ENCODE measurements at places on chromosomes 5 and 9.

DNA sequence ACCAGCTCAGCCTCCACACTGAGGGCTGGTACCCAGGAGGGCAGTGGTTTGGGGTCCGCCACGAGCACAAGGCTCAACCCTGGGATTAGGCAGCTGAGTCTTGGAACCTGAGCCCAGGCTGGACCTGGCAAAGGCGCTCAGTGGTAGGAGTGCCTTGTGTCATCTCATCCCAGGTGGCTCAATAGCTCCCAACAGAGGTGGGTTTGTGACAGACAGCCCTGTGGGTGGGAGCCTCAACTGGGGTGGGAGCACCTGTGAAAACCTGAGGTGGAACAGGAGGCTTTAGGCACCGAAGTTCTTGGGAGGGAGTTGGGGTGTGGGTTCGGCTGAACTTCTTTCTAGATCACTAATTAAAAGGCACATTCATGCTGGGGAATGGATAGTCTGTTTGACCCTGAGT lies 35.2 kb upstream of the SMU1 start:
- no peak for DNase-seq

- no peak for DNase-seq
Observed at GRCh38 chr9:27181381-27181780, 72.4 kb downstream of the TEK start.

GRCh38 chr9:36903541-36904435 lies 130.3 kb downstream of the PAX5 start:
- no peak for DNase-seq

- no peak for DNase-seq
Observed at GRCh38 chr5:51988634-51989033, 605.4 kb downstream of the ISL1 start.

- DNase-seq: no peak
Observed at GRCh38 chr9:72888067-72888466, 64.8 kb downstream of the ALDH1A1 start.

DNA sequence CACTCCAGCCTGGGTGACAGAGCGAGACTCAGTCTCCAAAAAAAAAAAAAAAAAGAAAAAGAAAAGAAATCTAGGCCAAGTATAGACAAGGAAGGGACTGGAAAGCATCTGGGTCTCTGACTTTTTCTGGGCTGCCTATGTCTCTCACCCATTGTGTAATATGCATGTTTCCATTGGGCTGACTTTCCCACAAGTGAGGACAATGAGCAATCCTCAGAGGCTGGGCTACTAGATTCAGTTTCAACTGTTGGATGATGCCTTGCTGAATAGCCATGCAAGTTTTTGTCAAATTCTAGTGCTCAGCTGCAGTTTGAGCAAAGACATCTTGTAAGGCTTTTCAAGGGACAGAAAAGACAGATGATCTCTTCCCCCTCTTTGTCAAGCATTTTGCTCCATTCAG lies 82.1 kb downstream of the PHAX start:
- no peak for DNase-seq

DNA sequence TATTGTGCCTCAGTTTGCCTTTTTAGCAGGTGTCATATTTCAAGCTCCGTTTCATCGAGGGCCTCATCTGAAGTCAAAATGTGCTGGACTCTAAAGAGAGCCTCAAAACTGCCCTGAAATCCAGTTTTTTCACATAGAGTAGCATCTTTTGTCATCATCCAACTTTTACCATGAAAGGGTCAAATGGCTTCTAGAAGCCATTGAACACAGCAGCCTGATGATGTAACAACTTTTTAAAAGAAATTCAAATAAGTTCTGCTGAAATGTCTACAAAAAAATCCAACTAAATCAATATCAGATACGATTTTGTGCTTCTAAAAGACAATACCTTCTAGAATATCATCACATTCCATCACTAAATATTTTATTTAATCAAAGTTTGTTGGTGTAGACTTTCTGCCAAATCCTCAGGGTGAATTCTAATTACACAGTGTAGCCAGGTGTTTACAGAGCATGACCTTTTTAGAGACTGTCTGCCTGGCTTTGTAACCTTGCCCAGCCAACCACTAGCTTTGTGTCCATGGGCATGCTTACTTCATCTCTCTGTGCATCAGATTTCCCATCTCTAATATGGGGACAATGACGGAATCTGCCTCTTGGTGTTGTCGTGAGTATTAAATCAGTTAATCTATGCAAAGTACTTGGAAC lies 505.0 kb downstream of the EBF1 start:
- no peak for DNase-seq

GRCh38 chr5:124053340-124053739 lies 541.4 kb downstream of the CSNK1G3 start:
- no peak for DNase-seq

GRCh38 chr9:115635680-115636383 lies 517.8 kb upstream of the PAPPA start:
- no peak for DNase-seq

GRCh38 chr5:88887342-88887741 lies 4.4 kb upstream of the MEF2C start:
- DNase-seq: no peak

GRCh38 chr5:121315786-121316185 lies 535.9 kb upstream of the FTMT start:
- DNase-seq: no peak

Data from esophagus muscularis mucosa (tissue), 4 donors.